ENCODE measurements at places on chromosomes 5 and 9.

DNA sequence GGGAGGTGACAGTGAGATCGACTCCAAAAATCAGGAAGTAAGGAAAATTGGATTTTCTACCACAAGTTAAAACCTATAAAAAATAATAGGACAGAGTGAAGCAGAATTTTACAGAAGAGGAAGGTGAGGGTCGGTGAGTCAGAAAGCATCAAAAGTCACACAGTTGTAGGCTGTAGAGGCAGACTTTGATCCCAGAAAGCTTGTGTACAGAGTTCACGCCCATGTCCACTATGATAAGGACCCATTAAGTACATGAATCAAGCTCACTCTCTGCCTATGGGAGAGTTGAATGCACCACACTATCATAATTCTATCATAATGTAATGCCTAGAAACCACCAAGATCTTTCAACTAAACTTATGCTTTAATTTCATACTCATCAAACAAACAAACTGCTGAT, 291.2 kb downstream of the PRELID2 start:
- H3K27me3 ChIP-seq, result no peaks in the 10 kb centered on the region
- H3K4me3 ChIP-seq, result no peak overlapping the region
- H3K4me1 ChIP-seq, result no peaks in the 10 kb centered on the region
- no peaks in the 10 kb centered on the region for H3K36me3 ChIP-seq
- no peak overlapping the region for H3K27ac ChIP-seq

DNA sequence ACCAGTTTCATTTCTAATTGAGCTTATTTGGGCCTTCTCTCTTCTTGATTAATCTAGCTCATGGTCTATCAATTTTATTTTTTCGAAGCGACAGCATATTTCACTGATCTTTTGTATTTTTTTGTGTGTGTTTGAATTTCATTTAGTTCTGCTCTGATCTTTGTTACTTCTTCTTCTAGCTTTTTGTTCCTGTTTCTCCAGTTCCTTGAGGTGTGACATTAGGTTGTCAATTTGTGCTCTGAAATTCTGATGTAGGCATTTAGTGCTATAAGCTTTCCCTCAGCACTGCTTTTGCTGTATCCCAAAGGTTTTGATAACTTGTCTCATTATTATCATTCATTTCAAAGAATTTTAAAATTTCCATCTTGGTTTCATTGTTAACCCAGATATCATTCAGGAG, 67.3 kb downstream of the STRBP start:
- no peak overlapping the region for H3K4me3 ChIP-seq
- no peak overlapping the region for H3K27ac ChIP-seq
- no peak for DNase-seq
- H3K36me3 ChIP-seq, result no peaks in the 10 kb centered on the region

DNA sequence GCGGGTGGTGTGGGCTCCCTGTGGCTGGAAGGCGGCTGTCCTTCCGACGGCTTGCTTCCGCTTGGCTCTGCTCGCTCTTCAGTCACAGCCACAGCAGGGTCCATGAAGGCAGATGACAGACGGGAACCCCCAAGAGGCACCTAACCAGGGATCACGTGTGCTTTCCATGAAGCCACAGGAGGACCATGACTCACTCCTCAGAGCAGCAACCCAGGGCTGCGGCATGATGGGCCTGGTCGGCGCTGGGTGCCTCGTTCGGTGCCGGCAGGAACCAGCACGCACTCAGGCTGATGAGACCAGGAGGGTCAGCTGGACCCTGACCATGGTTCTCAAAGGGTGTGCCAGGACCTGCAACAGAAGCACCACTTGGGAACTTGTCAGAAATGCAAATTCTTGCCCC, 32.8 kb upstream of the MED10 start:
- no peaks in the 10 kb centered on the region for H3K4me1 ChIP-seq
- no peaks in the 10 kb centered on the region for H3K36me3 ChIP-seq
- H3K27ac ChIP-seq, result no peak overlapping the region
- no peak for DNase-seq
- no peak overlapping the region for H3K4me3 ChIP-seq

GRCh38 chr5:146799231-146799630, 79.3 kb downstream of the PPP2R2B start:
- H3K27ac ChIP-seq, result no peak overlapping the region
- H3K36me3 ChIP-seq, result no peaks in the 10 kb centered on the region
- H3K27me3 ChIP-seq, result peaks cover 4% of the 10 kb centered on the region
- H3K4me3 ChIP-seq, result no peak overlapping the region
- no peak for DNase-seq

GRCh38 chr5:148902478-148902877, 76.1 kb downstream of the ADRB2 start:
- H3K36me3 ChIP-seq, result no peaks in the 10 kb centered on the region
- no peak overlapping the region for H3K4me3 ChIP-seq
- no peaks in the 10 kb centered on the region for H3K27me3 ChIP-seq
- H3K4me1 ChIP-seq, result no peaks in the 10 kb centered on the region

DNA sequence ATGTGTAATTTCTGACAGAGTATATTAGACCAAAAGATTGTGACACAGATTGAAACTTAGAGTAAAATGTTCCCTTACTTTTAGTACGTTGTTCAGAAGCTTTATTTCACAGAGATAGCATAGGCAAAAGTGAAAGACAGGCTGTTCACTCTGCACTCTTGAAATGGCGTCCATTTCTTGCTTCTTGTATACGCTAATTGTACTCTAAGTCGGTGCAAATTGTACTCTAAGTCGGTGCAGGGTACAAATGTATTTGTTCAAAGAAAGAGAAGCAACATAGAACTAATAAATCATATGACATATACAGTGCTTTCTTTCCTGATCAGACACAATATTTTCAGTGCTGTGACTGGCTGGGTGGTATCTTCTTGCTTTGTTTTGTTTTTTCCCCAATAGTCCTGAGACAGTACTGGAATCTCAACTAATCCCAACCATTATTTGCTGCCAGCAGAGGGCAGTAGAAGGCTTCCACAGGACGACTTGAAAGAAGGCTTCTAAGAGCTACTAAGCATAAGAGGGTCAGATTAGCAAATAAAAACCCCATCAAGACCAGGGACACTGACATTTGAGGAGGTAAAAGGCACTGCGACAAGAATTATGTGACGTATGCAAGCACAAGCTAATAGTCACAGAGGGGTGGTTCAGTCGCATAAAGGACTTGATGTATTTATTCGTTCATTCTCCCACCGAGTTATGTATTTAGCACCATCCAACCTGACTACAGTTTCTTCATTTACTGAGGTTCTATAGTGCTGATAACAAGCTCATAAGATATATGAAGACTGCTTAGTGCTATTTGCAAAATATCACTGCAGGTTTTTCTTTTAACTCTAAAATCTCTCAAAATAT, 831.8 kb downstream of the TAF11L14 start:
- H3K27me3 ChIP-seq, result no peaks in the 10 kb centered on the region
- no peaks in the 10 kb centered on the region for H3K4me1 ChIP-seq
- no peak overlapping the region for H3K27ac ChIP-seq
- H3K4me3 ChIP-seq, result no peak overlapping the region

- peaks cover 22% of the 10 kb centered on the region for H3K4me1 ChIP-seq
- H3K27ac ChIP-seq, result no peak overlapping the region
- no peak overlapping the region for H3K4me3 ChIP-seq
- DNase-seq, result no peak
Observed at GRCh38 chr9:8571643-8572042, 772.1 kb upstream of the DMAC1 start.

DNA sequence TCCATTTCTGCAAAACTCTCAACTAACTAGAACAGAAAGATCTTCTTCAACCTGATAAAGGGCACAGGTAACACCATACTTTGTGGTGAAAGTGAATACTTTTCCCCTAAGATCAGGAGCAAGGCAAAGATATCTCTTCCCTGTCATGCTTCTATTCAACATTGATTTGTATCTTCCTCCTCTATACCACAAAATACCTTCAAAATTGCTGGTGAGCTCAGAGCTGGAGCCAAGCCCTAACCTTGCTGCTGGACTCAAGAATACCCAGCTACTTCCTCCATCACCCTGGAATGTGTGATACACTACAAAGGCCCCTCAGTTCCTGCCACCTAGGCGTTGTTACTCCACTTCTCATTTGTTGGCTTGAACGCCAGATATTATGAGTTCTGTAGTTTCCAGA, 499.0 kb downstream of the ACTL7B start:
- no peaks in the 10 kb centered on the region for H3K36me3 ChIP-seq
- DNase-seq, result no peak
- H3K27ac ChIP-seq, result no peak overlapping the region
- no peaks in the 10 kb centered on the region for H3K4me1 ChIP-seq

DNA sequence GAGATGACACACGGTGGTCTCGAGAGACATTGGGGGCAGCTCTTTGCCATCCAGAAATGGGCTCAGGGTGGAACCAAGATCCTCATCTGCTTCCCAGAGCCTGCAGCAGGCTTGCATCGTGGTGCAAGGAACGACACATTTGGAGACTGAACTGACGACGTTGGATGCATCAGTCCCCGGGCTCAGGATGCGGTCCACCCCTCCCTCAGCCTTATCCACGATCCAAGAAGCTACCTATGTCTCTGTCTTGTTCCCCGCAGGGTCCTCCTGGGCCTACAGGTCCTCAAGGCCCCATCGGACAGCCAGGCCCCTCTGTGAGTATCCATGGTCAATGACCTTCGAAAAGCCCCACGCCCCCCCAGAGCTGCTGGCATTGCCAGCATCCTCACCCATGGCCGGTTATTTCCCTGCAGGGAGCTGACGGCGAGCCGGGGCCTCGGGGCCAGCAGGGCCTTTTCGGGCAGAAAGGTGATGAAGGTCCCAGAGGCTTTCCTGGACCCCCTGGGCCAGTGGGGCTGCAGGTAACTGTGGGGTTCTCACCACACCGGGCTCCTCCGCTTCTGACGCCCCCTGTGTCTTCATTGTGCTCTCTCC, 69.4 kb upstream of the FCN2 start:
- H3K4me1 ChIP-seq, result no peaks in the 10 kb centered on the region
- DNase-seq, result no peak
- no peak overlapping the region for H3K4me3 ChIP-seq
- H3K27me3 ChIP-seq, result no peaks in the 10 kb centered on the region

DNA sequence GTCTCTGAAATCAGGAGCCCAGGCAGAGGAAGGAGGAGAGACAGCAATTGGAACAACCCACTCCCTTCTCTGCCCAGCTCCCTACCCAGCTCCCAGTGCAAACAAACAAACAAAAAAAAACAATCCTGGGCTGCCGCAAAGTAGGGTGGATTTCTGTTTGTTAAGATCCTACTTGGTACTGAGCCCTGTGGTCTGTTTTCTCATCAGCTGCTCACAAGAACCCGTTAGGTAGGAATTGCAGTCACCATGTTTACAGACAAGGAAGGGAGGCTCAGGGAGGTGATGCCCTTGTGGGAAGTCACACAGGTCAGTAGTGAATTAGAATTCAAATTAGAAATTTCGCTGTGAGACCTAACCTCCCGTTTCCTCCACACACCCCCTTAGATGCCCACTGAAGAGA, 128.8 kb upstream of the RAD23B start:
- DNase-seq, result no peak
- H3K27ac ChIP-seq, result no peak overlapping the region
- no peaks in the 10 kb centered on the region for H3K36me3 ChIP-seq
- no peaks in the 10 kb centered on the region for H3K27me3 ChIP-seq
- no peaks in the 10 kb centered on the region for H3K4me1 ChIP-seq

Data from DND-41 (cell line).